Stimulated activated CD4-positive, alpha-beta T cell treated with anti-CD3 and anti-CD28 coated beads, Interleukin-4, amount 100 ng/mL, for 4 hours (primary cell): ENCODE measurements at places on chromosomes 16 and 17.

DNA sequence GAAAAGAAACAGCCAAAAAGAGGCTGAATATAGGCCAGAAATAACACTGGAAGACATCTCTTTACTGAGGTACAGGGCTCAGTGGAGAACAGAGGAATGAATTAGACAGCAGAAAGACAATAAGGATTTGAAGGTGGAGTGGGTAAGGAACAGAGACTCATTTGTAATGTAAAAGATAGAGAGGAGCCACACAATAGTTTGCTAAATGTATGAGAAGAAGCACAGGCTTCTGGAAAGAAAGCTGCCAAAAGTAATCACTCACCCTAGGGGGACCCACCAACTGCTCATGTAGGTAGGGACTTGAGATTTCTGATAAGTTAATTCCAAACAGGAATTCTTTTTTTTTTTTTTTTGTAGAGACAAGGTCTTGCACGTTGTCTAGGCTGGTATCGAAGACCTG lies 186.8 kb downstream of the AATF start:
- no peak for DNase-seq

DNA sequence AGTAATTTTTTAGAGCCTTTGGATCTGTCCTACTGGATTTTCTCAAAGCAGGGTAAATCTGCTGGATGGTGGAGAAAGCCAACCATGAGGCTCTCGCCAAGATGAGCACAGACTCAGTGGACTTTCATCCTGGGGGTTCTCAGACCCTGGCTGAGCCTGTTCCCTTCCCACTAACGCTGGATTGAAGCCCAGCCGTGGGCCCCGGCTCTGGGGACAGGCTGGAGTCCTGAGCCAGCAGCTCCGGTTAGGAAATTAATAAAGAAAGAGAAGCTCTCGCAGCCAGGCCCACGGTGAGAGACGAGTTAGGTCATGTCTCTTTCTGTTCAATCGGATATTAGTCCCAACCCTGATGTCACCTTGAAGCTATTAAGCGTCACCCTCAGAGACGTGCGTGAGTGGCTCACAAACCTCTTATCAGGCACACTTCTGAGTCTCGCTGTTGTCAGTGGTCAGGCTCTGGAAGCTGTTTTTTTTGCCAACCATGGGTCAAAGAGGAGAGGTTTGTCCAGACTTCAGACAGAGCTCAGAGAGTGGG lies 27.1 kb downstream of the MEOX1 start:
- no peak for DNase-seq

- no peak for DNase-seq
These were observed 126.0 kb downstream of the RBFOX3 start for GRCh38 chr17:79484600-79485418.

- DNase-seq, result no peak
These were observed 4.0 kb downstream of the IRX5 start for GRCh38 chr16:54934481-54935265.

- no peak for DNase-seq
These were observed 78.0 kb upstream of the DOC2B start for GRCh38 chr17:259341-259976.

GRCh38 chr17:36722121-36722902 lies 120.9 kb downstream of the MRM1 start:
- peak; percentile 76 for DNase-seq

- DNase-seq, result no peak
These were observed 19.8 kb upstream of the RPH3AL start for GRCh38 chr17:372157-373152.

GRCh38 chr17:10192972-10193371 lies 5.4 kb downstream of the GAS7 start:
- DNase-seq, result no peak

GRCh38 chr16:57867000-57867561 lies 64.8 kb upstream of the KIFC3 start:
- DNase-seq, result no peak

GRCh38 chr16:88917146-88917914 lies 50.9 kb upstream of the PABPN1L start:
- no peak for DNase-seq

DNA sequence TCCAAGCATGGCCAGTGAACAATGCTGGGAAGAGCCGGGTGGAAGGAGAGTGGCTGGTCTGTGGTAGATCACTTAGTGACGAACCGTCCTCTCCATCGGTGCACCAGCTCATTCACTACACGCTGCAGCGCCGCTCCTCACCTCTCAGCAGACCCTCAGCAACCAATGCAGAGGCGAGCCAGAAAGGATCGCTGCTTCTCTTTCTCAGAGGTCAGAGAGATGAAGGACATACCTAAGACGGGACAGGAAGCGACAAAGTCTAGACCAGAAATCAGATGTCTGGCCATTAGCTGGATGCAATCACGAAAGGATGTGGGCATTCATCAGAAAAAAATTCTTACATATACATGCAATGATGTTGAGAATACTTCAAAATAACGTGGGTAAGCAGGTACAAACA lies 26.9 kb downstream of the NSMCE1 start:
- DNase-seq, result no peak

GRCh38 chr16:4032768-4033167 lies 83.5 kb downstream of the ADCY9 start:
- DNase-seq, result no peak

DNA sequence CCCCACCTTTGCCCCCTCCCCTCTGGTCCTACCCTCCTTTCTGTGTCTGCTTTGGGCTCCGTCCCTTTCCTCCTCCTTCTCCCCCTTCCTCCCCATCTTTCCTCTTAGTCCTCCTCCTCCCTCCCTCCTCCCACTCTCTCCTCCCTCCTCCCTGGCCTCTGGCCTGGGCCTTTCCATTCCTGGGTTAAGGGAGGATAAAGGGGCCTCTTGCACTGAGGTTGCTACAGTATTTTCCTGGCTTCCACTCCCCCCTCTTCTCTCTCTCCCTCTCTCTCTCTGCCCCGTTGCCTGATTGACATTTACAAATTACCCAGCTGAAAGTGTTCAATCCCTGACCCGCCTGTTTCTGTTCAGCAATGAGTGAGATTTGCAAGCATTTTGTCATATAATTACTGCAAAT lies 44.0 kb downstream of the MRM1 start:
- no peak for DNase-seq
